ENCODE measurements at places on chromosomes 4 and X.

GRCh38 chrX:11113731-11114130, 2.6 kb downstream of the HCCS start:
- DNase-seq: peak; percentile 45

DNA sequence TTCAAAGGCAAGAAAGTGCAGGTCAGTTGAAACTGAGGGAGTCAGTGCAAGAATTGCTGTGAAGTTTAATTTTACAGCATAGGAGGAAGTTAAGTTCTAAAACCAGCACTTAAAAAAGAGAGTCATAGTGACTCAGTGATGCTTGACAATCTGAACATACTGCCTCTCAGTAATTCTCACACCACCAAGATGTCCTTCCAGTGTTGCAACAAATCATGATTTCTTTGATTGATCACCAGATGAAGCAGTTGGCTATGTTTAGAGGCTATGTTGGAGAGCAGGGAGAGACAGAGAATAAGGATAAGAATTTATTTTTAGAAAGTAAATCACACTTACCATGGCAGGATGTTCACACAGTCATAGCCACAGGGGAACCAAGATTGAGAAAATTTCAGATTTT, 13.2 kb downstream of the TRIM2 start:
- no peak for DNase-seq

- DNase-seq: peak; percentile 48
These were observed 45.6 kb downstream of the FHL1 start for GRCh38 chrX:136192839-136193414.

DNA sequence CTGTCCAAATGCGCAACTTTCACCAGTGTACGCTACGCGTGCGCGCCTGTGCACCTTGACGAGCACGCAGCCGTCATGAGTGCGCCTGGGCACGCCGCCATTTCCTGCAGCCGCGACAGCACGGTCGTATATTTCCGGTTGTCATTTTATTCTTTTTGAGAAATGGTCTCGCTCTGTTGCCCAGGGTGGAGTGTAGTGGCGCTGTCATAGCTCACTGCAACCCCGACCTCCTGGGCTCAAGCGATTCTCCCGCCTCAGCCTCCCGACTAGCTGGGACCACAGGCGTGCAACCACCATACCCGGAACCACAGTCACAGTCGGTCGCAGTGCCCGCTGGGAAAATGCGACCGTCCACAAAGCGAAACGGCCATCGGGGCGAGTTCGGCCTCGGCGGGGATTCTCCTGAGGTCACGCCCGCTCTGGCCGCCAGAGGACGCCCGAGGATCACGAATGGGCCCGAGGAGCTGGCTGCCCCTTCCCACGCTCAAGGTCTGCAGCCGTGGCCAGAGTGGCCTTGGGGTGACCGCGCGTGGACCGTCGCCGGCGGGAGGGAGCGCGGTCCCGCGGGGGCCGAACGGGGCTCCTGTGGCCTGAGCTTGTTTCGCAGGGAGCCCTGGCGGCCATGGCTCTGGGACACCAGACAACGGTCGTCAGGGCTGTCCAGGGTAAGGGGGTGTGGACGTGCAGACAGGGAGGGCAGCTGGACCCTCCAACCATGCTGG, 23.7 kb upstream of the PNMA3 start:
- peak; percentile 71 for DNase-seq

- no peak for DNase-seq
These were observed 44.0 kb downstream of the LRP2BP start for GRCh38 chr4:185351691-185352090.

Measured in adipocyte (in vitro differentiated cells).